NCI-H345 (cell line): ENCODE measurements at places on chromosomes 11 and 22.

GRCh38 chr22:29098296-29098695, 25.5 kb downstream of the KREMEN1 start:
- no peak for DNase-seq

DNA sequence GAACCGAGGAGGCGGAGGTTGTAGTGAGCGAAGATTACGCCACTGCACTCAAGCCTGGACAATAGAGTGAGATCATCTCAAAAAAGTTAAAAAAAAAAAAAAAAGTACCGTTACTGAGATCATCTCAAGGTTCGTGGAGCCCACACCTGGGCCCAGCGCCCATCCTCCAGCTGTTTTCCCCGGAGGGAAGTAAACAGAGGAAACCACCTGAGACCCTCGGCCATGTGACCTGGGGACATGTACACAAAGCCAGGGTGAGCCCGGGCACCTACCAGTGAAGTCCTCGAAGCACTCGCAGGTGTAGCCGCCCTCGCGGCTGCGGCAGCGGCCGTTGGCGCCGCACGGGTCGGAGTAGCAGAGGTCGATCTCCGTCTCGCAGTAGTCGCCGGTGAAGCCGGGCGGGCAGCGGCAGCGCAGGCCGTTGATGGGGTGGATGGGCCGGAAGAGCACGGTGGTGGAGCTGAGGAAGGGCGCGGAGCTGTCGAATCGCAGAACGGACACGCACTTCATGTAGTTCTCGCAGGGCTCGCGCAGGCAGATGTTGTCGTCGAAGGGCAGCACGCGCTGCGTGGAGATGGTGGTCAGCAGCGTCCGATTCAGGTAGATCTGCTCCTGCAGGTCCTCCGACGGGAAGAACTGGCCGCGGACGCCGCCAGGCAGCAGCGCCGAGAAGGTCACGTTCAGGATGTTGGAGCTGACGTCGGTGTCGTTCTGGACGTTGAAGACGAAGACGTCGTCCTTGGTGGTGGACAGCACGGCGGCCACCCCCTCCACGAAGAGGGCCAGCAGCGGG, 73.8 kb downstream of the CELSR1 start:
- DNase-seq, result no peak

DNA sequence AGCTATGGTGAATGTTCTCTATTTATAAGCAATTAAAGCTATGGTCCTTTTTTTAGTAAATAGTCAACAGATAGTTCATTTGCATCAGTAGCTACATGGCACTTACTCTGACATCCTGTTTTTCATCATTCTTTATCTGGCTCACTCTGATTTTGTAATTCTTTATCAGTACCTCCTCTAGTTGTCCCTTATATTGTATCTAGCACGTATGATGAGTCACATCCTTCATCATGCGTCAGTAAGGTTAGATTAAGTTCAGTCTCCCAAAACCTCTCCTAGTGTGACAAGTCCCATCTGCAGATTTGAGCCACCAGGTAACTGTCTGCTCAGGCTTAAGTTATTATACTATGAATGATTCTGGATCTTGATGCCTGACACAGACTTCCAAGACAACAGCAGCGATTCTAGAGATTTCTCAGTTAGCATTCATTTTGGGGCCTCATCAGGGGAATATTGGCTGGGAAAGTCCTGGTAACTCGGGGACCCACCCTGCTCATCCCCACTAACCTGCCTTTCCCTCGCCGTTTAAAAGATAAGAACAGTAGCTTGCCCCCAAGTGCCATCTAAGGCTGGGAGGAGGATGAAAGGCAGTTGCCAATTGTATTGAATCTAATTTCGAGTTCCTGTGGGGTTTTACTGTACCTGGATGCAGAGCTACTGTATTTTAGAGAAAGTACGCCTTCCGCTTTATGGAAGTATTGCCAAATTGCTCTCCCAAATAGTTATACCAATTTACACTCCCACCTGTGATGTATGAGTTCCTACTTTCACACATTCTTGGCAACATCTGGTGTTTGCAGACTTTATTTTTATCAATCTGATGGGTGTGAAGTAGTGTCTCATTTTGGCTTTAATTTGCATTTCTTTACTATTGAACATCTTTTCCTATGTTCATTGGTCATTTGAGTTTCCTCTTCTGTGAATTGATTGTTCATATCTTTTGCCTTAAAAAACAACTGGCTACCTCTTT, 55.9 kb downstream of the ZC3H12C start:
- no peak for DNase-seq

GRCh38 chr11:128509621-128510389, 77.6 kb downstream of the ETS1 start:
- DNase-seq, result no peak

- DNase-seq, result no peak
Observed at GRCh38 chr11:70489276-70489675, 90.9 kb downstream of the CTTN start.

GRCh38 chr11:496834-497564, 10.0 kb downstream of the RNH1 start:
- DNase-seq, result no peak

- no peak for DNase-seq
Observed at GRCh38 chr11:84648471-84648870, 978.7 kb downstream of the DLG2 start.

GRCh38 chr11:71452199-71453036, 585 bp upstream of the NADSYN1 start:
- peak; percentile 77 for DNase-seq

DNA sequence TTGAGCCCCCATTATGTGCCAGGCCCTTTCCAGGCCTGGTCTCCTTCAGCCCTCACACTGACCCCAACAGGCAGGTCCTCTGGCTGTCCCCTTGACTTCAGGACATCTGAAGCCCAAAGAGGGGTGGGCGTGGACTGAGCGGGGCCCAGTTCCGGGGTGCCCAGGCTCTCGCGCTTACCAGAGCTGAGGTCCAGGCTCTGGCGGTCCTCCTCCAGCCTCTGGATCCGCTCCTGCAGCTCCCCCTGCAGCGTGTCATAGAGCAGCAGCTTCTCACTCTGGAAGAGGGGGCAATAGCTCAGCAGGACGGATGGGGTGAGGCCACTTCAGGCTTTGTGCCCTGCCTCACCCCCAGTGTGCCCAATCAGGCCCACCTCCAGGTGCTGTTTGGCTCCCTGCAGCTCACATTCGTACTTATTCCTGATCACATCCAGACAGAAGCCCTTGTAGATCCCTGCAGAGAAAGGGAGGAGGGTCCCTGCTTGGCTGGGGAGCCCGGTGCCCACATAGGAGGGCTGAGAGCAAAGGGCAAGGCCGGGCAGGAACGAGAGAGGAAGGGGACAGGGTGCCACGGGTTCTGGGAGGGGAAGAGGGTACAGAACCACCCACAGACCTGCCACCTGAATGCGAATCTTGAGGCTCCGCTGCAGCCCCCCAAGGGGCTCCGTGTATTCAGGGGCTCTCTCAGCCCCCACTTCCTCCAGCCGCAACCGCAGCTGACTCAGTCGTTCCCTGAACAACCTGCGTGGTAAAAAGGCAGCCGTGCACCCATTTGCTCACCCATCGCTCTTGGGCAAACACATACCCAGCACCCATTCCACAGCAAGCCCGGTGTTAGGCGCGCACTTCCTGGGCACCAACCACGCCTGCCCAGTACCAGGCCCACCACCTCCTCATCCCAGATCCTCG, 4.1 kb downstream of the BRMS1 start:
- DNase-seq, result no peak

DNA sequence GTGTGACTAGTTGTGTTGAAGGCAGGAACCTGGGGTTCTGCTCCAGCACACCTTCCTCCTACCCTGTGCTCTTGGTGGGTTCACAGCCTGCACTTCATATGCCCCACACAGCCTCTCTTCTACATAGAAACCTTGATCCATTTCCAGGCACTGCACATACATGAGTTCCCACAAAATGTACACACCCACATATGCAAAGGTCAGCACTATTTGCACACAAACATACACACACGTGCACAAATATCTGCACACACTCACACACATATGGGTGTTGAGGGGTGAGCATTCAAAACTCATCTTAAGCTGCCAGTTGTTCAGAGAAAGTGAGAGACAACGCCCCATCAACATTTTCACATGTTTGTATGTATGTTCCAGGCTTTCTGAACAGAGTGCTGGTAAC, 201.0 kb downstream of the BARX2 start:
- no peak for DNase-seq

GRCh38 chr22:17097062-17097461, 12.3 kb downstream of the IL17RA start:
- no peak for DNase-seq

GRCh38 chr11:99934008-99934407, 753.1 kb upstream of the ARHGAP42 start:
- no peak for DNase-seq

DNA sequence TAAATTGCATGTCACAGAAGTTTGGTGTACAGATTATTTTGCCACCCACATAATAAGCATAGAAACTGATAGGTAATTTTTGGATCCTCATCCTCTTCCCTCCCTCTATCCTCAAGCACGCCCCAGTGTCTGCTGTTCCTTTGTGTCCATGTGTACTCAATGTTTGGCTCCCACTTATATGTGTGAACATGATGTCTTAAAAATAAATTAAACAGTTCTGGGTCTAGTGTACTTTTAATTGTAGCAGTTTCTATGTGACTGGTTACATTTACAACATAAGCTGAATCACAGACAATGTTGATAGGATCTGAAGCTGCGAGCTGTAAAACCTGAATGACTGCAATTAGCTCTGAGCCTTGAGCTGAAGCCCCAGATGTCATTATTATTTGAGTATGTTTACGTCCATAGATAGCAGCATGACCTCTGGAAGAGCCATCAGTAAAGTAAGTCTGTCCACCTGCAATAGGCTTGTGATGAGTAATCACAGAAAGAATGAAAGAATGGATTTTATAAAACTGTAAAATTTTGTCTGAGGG, 29.7 kb downstream of the OR10A6 start:
- DNase-seq, result no peak

GRCh38 chr11:12167061-12168000, 56.9 kb downstream of the MICAL2 start:
- no peak for DNase-seq

- DNase-seq, result no peak
Observed at GRCh38 chr22:49657974-49658590, 169.6 kb downstream of the BRD1 start.

DNA sequence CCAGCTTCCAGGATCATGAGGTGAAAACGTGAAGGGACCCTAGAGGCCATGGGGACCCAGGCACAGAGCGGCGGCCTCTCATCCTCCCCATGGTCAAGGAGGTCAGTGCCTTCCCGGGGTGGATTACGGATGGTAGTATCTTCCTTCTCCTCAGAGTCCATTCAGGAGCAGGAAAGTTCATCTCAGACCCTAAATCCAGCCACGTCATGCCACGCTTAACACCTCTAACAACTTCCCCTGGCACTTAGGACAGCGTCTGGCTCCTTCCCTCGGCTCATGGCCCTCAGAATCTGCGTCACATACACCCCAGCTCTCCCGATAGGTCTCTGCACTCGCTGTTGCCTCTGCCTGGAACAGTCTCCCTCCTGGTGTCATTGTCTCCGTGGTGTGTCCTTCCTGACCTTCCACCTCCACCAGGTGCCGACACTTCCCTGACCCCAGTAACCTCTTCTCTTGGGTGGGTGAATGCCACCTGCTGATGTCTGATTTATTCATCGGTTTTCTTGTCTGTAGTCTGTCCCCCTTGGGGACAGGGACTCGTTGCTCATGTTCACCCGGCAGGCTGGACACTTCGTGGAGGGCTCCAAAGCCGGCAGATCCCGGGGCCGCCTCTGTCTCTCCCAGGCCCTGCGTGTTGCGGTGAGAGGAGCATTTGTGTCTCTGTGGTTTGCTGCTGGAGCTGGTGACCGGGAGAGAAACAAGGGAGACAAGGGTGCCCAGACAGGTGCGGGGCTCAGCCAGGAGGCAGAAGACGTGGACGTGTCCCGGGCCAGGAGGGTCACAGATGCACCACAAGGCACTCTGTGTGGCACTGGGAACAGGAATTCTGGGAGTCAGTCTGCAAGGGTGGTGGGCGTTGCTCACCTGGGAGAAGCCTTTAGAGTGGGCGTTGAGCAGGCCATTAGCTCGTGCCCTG, 1.4 kb downstream of the MYEOV start:
- no peak for DNase-seq

- no peak for DNase-seq
Observed at GRCh38 chr11:17748044-17748443, 13.5 kb downstream of the KCNC1 start.

DNA sequence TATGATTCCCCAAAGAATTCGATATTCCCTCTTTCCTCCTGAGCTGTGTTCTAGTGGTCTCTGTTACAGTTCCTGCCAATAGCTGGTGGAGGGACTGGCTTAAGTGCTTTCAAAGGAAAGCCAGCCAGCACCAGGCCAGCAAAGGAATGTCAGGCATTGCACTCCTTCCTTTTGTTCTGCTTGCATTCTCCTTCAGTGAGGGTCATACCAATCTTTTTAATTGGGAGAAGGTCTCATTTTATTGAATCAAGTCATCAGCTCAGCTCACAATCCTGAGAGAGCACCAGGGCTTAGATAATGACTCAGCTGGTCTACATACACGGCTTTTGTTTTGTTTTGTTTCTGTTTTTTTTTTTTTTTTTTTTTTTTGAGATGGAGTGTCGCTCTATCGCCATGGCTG, 222.9 kb downstream of the NAV2 start:
- DNase-seq, result no peak

- no peak for DNase-seq
Observed at GRCh38 chr11:71244116-71244810, 8.1 kb downstream of the SHANK2 start.

GRCh38 chr22:43152357-43153071, 1.2 kb downstream of the TSPO start:
- peak; percentile 24 for DNase-seq

DNA sequence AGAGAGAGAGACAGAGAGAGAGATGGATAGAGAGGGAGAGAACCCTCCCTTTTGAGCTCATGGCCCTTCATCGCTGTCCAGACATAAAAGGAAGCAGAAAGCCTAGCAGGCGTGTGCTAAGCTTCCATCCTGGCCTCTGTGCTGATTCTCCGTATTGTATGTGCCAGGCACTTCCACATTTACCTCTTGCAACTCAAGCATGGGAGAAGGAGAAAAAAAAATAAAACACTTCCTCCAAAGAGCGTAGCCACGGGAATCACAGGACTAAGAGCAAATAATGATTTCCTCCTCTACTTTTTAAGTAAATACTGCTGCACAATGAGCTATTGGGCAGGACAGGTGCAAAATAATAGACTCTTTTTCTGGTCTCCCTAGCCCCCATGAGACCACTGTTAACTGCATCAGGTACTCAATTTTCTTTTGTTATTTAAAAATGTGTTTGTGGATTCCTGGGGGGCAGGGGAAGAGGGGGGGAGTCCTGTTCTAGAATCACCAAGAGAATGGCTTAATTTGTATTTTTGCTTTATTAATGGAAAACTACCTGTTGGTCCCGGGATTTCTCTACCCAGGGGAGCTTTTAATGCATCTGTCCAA, 154.3 kb downstream of the NXPE2 start:
- peak; percentile 79 for DNase-seq

DNA sequence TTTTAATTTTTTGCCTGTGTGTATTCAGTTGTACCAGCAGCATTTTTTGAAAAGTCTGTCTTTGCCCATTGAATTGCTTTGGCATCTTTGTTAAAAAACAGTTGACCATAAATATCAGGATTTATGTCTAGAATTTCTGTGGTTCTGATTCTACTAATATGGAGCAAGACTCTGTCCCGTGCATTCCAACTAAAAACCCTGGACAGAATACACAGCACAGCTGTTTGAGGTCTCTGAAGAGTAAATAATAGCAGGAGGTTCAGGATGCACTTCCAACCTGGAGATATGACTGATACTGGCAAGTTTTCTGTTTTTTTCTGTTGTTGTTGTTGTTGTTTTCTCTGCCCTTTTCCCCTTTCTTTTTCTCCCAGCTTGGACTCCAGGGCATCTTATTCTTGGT, 141.9 kb downstream of the TMEM135 start:
- DNase-seq, result no peak
